ENCODE measurements at places on chromosomes 7 and 10.

- no peak for DNase-seq
These were observed 272.6 kb upstream of the DGKB start for GRCh38 chr7:15175152-15175551.

GRCh38 chr10:123682477-123682876 is 16.3 kb downstream of the GPR26 start:
- no peak for DNase-seq

DNA sequence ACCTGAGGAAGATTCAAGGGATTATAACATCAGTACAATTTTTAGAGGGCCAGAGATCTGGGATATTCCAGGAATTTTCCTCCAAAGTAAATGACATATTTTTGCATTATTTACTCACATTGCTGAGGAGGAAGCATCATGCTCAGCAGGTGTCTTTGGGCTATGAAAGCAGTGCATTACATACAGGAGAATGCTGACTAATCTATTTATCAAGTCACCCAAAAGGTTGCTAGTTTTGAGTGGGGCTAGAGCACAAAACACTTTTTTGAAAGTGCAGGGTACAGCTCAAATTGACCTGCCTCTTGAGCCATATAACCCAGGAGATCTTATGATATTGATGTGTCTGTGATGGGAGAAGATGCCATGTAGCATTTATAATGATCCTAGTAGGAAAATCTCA is 603.1 kb downstream of the POM121L12 start:
- no peak for DNase-seq

DNA sequence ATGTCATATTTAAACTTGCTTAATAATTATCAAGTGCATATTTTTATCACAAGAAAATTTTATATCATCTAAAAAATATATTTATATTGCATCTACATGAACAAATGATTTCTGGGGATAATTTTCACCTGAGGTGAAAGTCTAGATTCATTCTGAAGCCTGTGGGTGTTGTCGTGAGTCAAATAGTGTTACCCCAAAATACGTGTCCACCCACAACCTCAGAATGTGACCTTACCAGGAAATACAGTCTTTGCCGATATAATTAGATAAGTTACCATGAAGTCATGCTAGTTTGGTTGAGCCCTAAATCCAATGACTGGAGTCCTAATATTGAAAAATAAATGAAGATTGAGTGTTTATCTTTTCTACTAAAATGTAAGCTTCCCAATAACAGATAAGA is 203.0 kb upstream of the MDFIC start:
- no peak for DNase-seq

- no peak for DNase-seq
These were observed 81.0 kb downstream of the KIAA1549 start for GRCh38 chr7:138900035-138900828.

DNA sequence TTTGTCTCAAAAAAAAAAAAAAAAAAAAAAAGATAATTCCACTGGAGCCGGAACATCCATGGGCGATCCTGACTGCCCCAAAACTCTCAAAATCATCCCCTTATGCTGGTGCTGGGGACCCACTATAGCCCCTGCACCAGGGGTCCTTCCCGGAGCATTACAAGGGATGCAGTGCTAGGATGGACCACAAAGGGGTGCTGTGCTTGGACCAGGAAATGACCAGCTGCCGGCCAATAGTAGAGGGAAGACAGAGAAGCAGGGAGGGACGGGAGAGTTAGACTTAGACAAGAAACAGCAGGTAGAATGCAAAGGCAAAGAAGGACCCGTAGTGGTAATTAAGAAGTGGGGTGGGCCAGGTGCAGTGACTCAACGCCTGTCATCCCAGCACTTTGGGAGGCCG is 40.5 kb downstream of the RCC1L start:
- no peak for DNase-seq

DNA sequence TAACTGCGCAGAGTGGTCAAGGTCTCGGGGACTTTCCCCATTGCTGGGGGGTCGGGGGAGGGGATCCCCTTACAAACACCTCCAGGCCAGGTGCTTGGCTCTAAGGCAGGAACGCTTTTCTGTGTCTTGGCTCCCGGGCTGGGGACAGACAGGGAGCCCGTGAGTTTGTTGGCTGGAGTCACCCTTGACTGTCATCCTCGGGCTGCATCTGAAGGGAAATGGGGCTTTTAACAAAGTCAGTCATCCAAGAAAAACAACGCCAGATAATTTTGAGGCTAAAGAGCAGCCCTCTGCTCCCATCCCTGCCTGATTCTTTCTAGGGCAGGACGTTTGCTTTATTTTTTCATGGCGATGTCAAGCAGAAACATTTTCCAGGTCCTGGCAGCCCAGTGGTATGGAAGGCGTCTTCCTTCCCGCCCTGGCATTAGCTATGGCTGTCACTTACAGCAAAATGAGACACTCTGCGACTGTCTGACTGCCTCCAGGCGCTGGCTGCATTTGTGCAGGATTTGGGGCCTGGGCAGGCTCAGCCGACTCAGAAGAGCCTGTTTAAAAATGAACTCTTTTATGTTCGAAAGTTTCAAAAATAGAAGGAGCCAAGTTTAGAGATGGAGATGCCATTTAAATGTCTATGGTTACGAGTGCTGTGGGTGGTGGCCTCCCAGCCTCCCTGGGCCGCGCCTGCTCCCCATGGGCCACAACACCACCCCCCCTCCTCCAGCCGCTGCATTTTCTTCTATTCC is 54.7 kb upstream of the TNS3 start:
- no peak for DNase-seq

- no peak for DNase-seq
These were observed 10.2 kb upstream of the REPIN1 start for GRCh38 chr7:150358433-150358832.

Data from CD4-positive, alpha-beta T cell treated with Interleukin-6 at 100 ng/mL for 8 hours (primary cell).